ENCODE measurements at places on chromosomes 5 and 9.

DNA sequence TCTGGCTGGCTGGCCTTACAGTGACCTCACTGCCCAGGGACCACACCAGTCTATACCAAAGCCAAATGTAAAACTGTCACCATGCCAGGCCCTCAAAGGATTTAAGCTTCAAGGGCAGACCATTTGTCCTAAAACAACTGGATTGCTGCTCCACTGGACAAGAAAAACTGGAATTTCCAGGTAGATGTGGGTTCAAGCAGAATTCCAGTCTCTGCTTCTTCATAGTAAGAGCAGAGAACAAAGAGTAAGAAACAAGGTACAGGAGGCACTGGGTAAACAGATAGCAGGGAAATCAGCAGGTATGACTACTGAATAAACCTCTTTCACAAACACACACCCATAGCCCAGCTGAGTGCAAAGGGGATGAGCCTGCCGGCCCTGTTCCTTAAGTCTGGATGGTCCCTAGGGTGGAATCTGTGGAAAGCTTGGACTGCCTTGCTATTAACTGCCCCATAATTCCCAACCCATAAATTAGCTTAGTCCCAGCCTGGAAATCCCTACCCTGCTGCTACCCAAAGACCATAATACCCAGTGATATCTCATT, 5.5 kb downstream of the B4GALT1 start:
- DNase-seq = peak; percentile 66

- DNase-seq = peak; percentile 92
Observed at GRCh38 chr9:20236676-20237075, 385.6 kb downstream of the MLLT3 start.

GRCh38 chr5:68778484-68778883, 315.3 kb upstream of the SLC30A5 start:
- DNase-seq = no peak

GRCh38 chr9:132367613-132368313, 13.0 kb upstream of the SETX start:
- DNase-seq = no peak

GRCh38 chr5:113294311-113295110, 140.3 kb downstream of the TSSK1B start:
- DNase-seq = peak; percentile 27

DNA sequence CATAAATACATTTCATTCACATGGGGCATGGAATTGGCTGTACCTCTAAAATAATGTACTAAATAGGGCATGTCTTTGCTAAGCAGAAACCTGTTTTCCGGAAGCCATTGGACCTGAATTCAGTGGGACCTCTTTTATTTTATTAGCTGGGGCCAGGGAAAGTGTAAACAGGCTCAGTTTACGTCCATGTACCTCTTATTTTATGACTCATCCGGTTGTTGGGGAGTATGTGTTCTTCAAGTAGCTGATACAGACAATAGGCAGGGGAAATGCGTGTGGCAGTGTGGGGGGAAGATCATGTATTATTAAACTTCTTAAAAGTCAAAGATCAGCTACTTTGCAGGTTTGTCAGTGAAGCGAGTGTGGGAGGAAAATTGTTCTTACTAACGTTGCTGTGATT, 1.4 kb upstream of the GDNF start:
- DNase-seq = no peak

DNA sequence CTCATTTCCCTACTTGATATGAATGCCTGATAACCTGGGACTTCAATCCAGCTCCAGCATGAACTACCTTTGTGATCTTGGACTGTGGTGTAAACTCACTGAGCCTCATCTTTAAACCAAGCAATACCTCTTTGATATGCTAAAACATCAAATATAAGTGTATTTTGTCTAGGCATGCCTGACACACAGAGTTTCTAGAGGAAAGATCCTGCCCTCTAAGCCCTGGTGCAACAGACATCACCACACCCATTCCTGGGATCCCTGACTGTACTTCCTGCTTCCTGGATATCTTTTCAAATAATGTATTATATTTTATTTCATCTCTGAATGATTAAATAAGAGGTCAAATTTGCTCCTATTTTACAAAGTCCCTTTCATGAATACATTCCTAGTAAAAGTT, 55.8 kb downstream of the ANXA2R start:
- no peak for DNase-seq

DNA sequence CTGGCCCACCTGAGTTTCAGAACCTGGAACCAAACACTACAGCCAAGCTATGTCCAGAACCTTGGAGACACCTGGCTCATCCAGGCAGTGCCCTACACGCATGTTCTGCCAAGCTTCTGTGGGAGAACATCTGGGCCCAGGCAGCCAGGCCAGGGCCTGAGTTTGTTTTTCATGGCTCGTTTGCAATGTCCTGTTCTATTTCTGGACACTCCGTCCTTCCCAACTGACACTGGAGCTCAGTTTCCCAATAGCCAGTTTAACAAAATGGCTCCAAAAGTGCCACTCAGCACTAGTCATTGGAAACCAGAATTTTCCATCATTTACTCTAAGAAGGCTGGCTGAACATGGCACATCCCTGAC, 38.6 kb downstream of the SH3RF2 start:
- DNase-seq = no peak

DNA sequence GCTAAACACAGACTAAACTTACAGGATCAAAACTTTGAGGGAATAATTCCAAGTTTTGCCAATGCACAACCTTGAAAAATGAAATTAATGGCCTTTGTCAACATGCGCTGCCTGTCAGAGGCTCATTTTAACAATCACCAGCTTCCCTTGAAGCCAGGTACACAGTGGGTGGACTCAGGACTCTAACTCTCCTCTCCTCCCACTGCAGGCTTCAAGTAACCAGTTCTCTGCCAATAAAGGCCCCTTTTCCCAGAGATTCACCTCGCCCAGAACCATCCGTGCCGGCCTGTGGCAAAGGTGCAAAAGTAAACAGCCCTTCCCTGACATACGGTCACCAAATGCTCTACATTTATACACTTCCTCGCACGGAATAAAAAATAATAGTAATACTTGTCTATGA, 18.4 kb upstream of the FBP2 start:
- DNase-seq = no peak

GRCh38 chr9:8816361-8816760, 1016.8 kb upstream of the DMAC1 start:
- DNase-seq = peak; percentile 67

GRCh38 chr5:128572930-128573319, 34.9 kb upstream of the FBN2 start:
- DNase-seq = no peak

DNA sequence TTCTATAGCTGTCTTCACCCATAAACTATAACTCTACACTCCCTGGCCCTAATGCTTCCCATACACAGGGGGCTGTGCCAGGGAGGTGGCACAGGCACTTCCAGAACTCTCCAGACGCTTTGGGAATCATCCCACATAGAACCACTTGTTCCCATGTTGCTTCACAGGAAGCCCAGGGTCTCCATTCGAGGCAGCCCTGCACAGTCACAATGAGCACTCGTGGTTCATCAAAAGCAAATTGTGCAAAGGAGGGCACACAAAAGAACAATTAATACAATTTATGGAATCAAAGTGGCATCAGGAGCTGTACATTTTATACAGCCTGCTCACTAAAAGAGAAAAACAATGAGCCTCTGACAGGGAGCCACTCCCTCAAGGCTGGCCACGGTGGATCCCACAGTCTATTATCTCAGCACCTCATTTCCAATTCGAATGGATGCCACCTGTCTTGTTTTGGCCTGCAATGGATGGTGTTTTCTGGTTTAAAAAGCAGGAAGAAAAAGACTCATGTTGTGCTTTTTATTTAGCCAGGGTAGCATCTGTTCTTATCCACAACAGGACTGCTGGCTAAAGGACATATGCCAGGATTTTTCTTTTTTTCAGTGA, 354.8 kb downstream of the ENC1 start:
- no peak for DNase-seq

- no peak for DNase-seq
Observed at GRCh38 chr5:71663191-71663969, 55.7 kb upstream of the CARTPT start.

DNA sequence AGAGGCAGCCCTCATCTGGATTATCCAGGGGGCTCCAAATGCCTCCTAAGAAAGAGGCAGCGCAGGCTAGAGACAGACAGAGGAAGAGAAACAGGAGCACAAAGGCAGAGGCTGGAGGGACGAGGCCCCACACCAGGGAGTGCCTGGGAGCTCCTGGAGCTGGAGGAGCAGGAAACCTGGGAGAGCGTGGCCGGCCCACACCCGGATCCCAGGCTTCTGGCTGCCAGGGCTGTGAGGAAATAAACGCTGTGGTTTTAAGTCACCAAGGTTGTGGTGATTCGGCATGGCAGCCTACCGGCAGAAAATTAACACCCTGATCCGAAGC, 165.5 kb downstream of the OLFM1 start:
- DNase-seq = no peak

- DNase-seq = no peak
Observed at GRCh38 chr5:133340002-133340755, 272.2 kb downstream of the FSTL4 start.

DNA sequence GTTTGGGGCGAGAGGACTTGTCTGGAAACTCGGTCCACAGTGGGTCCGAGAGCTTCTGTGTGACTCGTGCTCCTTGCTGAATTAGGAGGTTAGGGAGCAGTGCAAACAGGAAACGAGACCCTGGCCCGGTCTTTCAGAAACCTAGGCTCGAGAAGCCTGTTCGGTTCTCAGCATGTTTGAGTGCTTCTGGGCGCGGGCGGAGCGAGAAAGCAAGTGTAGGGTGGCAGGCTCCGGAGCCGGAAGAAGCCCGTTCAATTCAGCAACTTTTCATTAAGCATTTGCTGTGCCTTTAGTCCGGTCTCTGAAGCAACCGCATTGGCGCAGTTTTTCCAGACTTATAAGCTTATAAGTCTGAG, 547 bp downstream of the CLTA start:
- no peak for DNase-seq

DNA sequence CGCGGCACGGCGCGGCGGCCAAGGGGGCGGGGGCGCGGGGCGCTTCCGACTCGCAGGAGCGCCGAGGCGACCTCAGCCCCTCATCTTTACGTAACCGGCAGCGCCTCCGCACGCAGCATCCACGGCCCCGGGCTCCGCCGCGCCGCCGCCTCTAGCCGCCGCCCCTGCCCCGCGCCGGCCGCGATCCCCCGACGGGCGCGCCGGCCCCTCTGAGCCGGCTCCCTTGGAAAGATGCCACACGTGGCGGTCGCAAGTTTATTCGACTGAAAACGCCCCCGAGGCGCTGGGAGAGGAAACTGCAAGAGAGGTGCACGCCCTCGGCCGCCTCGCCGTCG, 1.0 kb downstream of the KLF9 start:
- peak; percentile 82 for DNase-seq

DNA sequence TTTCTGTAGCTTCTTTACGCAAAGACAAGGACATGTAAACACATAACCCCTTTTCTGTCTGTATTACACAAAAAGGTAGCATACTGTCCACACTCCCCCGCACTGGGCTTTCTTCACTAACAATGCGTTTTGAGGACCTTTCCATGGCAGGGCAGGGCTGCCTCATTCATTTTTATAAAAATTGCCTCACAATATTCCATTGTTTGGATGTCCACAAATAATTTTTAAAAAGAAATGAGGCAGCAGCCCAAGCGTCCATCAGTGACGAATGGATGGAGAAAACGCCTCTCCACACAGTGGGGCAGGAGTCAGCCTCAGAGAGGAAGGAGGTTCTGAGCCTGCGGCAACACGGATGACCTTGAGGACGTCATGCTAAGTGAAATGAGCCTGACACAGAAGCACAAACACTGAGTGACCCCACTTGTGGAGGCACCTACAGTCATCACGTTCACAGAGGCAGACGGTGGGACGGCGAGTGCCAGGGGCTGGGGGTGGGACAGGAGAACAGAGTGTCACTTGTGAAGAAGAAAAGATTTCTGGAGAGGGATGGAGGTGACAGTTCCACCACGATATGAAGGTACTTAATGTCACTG, 67.8 kb downstream of the RASGEF1C start:
- DNase-seq = no peak

Data from NCI-H1417 (cell line).